ENCODE measurements at places on chromosomes 4 and X.

DNA sequence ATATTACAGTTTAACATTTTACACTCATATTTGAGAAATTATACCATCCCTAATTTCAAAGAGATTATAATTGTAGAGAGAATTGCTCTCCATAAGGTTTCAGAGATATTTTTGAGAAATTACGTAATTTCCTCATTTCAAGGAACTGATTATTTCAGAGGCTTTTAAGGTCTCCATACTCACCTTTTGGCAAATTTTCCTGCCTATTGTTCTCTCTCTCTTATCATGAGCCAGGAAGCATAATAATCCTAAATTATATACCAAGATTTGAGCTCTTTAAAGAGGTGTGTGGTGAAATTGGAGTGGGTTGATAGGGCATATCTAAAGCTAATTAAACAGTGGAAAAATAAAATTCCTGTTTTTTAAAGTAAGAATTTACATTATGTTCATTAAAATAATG, 248.9 kb upstream of the FTHL17 start:
- no peak for DNase-seq

- DNase-seq, result peak; percentile 39
Observed at GRCh38 chr4:15040916-15041463, 38.7 kb downstream of the CPEB2 start.

DNA sequence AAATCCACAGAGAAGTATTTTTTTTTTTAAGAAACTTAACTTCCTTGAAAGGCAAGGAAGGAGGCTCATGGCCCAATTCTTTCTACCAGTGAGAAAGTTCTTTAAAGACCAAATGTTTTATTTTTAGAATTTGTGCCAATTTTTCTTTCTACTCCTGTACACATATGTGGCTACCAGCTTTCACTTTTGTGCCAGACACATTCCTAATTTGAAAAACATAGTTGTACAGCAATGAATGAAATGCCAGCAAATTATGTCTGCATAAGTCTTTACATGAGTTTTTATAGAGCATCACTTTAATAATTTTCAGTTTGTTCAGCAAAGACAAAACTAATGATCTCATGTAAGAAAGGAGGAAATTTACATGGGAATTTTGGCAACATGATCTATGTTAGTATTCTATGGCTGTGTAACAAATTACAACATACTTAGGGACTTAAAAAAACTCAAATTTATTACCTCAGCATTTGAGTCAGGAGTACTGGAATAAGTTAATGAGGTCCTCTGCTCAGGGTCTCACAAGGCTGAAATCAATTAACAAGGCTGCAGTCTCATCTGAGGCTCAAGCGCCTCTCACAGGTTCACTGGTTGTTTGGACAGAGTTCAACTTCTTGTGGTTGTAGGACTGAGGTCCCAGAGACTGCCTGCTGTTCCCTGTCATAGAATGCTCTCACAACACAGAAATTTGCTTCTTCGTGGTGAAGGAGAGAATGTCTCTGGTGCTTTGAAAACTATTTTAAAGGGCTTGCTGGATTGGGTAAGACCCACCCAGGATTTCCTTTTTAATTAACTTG, 678.2 kb upstream of the FAM241A start:
- DNase-seq, result peak; percentile 71

DNA sequence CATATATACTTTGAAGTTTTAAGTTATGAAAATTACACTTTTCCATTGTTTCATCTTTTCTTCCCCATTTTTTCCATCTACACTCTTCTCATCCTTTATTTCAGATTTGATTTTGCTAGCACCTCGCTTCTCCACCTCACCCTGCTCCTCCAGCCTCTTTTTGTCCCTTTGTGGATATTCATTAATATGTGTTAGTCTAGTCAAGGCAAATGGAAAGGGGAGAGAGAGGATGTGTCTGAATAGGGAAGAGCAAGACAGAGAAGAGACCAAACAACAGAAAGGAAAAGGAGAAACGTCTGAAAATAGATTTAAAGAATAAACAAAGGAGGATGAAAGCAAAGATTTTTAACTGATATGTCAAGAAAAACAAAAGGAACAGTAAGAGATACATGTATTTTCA, 24.1 kb downstream of the GPM6A start:
- DNase-seq, result no peak

DNA sequence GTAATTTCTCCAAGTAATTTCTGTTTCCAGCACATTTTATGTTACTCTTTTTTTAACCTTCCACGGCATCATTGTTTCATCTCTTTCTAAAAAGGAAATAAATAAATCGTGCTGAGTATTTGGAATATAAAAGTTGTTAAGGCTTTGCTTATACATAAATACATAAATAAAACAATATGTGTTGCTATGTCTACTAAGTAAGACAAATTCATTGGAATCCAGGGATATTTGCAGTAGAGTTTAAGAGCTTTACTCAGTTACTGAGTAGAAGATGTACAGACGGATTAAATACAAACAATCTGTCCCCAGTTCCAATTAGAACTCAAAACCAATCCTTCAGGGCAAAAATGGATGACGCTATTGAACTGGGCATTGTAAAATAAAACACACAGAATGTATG, 1.4 kb downstream of the ARHGAP24 start:
- no peak for DNase-seq

- DNase-seq, result no peak
Observed at GRCh38 chr4:181643466-181643865, 599.7 kb upstream of the TENM3 start.

DNA sequence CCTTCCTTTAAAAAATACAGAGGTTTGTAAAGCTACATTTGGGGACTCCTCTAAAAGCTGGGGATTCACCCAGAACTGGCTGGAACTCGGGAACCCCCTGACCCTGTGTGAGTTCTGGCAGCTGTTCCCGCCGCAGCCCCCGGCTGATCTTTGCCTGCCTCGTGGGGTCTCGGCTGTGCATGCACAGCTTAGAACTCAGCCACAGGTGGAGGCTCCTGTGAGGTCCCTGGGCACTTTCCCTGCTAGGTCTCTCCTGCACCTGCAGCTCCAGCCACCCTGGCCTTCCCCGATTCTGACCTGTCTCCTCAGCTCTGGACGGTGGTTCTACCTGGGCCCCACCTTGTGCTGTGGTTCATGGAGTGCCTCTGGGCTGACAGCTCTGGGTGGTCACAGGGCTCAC, 48.6 kb upstream of the HGFAC start:
- no peak for DNase-seq

GRCh38 chrX:44871931-44872820, 812 bp upstream of the KDM6A start:
- DNase-seq, result no peak

GRCh38 chrX:19440713-19441112, 74.6 kb downstream of the MAP3K15 start:
- DNase-seq, result peak; percentile 8

- peak; percentile 79 for DNase-seq
Observed at GRCh38 chr4:156949373-156949814, 22.2 kb downstream of the PDGFC start.

- DNase-seq, result no peak
Observed at GRCh38 chr4:137676357-137676998, 144.2 kb upstream of the PCDH18 start.

- DNase-seq, result no peak
Observed at GRCh38 chrX:1248331-1249061, 20.1 kb upstream of the CSF2RA start.

DNA sequence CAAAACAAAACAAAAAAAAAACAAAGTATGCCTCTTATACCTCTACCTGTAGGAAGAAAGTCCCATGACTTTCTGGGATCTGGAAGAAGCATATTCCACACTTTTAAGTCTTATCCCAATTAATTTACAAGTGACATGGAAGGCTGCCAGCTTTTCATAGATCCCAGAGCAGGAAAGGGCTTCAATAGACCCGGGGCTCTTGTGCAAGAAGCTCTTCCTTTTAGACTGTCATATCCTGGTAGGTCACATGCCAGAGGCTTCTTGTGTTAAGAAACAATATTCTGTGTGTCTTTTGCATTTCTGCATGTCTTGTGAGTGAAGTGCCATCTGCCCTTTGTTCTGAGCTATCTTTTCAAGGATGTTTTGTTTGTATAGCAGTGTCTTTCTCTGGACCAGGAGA, 84.4 kb upstream of the PHOX2B start:
- no peak for DNase-seq

DNA sequence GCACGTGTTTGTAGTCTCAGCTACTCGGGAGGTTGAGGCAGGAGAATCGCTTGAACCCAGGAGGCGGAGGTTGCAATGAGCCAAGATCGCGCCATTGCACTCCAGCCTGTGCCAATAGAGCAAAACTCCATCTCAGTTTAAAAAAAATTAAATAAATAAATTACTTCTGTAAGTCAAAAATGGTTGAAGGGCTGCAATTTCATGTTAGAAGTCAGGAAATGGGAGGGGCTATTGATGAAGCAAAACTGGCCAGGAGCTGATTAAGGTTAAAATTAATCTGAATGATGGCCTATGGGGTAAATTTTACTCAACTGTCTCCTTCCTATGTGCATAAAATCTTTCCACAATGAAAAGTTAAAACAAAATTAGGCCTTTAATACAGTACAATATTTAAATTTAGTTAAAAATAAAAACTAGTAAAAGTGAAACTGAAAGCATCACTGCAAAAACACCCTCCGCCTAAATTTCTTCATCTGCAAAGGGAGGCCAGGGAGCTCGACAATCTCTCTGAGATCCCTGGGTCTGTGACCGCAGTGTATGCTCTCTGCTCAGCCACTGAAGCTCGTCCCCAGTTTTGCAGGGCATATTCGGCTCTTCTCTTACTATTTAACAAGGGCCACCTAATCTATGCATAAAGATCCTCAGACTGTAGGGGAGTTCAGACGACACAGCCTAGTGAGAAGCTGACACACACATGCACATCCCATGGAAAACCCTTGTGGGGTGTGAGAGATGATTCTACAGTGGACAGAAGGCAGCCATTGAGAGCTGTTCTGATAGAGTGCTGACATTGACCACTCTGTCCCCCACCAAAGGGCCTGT, 57.2 kb downstream of the IRF2 start:
- DNase-seq, result no peak

GRCh38 chrX:130594453-130594916, 192.7 kb downstream of the RBMX2 start:
- no peak for DNase-seq

- DNase-seq, result peak; percentile 85
Observed at GRCh38 chr4:83075311-83076095, 39.0 kb downstream of the PLAC8 start.

DNA sequence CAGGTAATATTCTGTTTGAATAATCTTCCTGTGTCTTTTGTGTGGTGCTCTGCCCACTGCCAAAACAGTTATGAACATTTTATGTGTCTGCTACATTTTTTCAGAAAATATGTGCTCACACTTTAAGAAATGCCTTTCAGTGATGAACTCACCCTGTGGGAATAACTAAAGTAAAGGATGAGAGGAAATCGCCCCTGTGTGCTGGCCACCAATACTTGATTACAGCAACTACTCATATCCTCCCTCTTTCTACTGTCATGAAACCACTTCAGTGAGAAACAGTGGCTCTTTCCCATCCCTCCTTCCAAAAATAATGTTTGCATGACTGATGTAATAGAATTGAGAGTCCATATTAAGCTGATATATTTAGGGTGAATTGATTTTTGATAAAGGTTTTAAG, 900.9 kb downstream of the RAB28 start:
- DNase-seq, result no peak

GRCh38 chrX:9352694-9353411, 112.0 kb upstream of the TBL1X start:
- peak; percentile 84 for DNase-seq

- no peak for DNase-seq
Observed at GRCh38 chrX:43615660-43616059, 40.4 kb upstream of the MAOA start.

Measured in AG10803 (cell line).